Fibroblast of gingiva (primary cell): ENCODE measurements at places on chromosomes 5 and 9.

DNA sequence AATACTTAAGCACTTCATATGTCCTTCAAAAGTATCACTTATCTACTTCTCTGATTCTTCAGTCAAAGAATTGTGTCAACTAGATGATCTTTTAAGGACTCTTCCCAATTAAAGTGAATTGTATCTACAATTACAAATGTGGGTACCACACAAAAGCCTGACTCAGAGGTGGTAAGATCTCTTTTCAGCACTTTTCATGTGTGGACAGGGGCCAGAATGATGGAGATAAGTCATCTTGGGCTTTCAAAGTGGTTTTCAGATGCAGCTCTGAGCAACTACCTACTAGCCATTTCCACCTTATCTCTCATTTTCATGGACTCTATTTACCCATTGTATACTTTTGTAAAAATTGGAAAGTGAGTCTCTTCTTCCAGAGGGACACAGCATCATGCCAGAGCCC lies 8.4 kb downstream of the COX7C start:
- DNase-seq = no peak

- no peak for DNase-seq
Observed at GRCh38 chr5:132477784-132478365, 12.7 kb downstream of the IRF1 start.

- DNase-seq = no peak
Observed at GRCh38 chr5:137114529-137114928, 384.6 kb downstream of the SPOCK1 start.

GRCh38 chr5:167587772-167588437 lies 703.5 kb upstream of the WWC1 start:
- no peak for DNase-seq

- DNase-seq = no peak
Observed at GRCh38 chr5:97062046-97062445, 80.4 kb downstream of the LIX1 start.

DNA sequence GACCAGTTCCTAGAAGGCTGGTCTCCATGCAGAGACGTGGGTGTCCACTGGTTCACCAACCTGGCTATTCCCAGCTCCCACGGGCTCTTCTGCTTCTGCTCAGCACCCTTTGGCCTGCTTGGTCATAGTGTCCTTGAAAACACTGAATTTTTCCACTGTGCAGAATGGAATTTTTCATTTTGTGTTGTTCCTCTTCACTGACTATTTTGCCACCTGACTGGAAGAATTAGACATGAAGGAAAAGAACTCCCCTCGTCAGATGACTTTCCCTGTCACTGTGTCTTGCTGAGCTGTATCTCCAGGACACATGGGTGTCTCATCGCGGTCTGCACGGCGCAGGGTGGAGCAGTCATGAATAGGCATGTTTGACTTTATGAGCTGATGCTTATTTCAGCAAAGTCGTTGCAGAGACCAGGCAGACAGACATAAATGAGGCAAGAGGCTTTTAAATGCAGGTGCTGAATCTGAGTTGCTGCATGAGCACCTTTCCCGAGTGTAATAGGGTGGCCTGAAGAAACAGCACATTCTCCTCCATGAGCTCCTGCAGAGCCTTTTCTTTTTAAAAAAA lies 50.2 kb upstream of the SEMA4D start:
- no peak for DNase-seq

DNA sequence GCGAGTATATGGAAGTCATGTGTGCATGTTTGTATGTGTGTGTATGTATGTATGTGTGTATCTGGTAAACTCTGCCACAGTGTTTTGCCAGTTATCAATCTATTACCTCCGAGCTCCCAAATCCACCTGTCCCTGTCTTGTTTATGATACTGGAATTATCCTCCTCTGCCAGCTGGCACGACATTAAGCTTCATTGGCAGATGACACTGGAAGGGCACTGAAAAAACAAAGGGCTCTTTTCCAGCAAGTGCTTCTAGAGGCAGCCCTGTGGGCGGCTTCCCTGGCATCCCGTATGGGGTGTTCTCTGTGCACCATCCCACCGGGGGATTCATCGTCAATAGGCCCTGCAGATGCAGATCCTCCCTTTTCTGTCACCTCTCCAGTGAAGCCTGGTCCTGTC lies 221.5 kb downstream of the MSX2 start:
- no peak for DNase-seq

- peak; percentile 57 for DNase-seq
Observed at GRCh38 chr9:126500600-126501382, 112.9 kb upstream of the LMX1B start.

- no peak for DNase-seq
Observed at GRCh38 chr9:98228392-98229089, 26.9 kb downstream of the TBC1D2 start.

- no peak for DNase-seq
Observed at GRCh38 chr5:95382801-95383200, 8.4 kb upstream of the FAM81B start.

- no peak for DNase-seq
Observed at GRCh38 chr5:167307042-167307441, 984.4 kb upstream of the WWC1 start.

DNA sequence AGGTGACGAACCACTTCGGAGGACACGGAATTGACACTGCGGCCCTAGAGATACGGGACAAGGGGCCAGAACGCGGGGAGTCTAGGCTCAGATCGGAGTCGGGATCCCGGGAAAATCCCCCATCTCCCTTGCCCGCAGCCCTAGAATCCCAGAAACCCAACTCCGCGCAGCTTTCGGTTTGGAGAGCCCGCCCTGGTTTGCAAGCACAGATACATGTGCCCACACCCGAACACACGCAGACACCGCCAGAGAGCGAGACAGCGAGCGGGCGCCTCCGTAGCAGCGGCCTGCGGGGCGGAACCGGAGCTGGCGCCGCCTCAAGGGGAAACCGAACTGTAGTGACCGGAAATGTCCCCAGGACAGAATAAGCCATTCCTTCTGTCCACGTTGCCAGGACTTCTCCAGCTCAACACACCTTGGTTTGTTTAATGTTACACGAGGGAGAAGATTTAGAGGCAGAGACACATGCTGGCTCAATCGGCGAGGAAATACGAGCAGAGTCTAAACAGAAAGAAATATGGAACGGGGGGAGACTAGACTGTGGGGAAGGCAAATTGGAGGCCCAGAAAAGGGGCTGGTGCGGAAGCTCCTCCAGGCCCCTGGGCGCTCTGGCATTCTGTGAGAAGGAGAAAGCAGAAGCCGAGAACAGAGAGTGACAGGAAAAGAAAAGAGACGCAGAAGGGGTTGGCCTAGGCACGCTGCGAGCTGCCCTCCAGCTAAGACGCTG lies 2.9 kb upstream of the PAX5 start:
- peak; percentile 14 for DNase-seq

DNA sequence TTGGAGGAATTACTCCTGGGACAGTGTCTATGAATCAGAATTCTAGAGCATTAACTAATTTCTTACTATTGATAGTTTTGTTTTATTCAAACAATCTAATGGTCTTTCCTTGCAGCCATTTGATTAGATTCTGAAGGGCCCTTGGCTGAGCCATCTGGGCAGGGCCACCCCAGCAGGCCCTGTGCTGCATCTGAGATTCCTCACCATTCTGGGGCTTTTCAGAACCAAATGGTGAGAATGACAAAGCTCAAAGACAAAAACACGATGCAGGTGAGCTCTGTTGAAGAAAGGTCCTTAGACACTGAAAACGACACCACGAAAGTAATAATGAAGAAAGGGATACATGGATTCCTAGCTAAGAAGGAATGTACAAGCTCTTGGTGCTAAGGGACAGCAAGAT lies 321.0 kb upstream of the IRX4 start:
- DNase-seq = no peak

DNA sequence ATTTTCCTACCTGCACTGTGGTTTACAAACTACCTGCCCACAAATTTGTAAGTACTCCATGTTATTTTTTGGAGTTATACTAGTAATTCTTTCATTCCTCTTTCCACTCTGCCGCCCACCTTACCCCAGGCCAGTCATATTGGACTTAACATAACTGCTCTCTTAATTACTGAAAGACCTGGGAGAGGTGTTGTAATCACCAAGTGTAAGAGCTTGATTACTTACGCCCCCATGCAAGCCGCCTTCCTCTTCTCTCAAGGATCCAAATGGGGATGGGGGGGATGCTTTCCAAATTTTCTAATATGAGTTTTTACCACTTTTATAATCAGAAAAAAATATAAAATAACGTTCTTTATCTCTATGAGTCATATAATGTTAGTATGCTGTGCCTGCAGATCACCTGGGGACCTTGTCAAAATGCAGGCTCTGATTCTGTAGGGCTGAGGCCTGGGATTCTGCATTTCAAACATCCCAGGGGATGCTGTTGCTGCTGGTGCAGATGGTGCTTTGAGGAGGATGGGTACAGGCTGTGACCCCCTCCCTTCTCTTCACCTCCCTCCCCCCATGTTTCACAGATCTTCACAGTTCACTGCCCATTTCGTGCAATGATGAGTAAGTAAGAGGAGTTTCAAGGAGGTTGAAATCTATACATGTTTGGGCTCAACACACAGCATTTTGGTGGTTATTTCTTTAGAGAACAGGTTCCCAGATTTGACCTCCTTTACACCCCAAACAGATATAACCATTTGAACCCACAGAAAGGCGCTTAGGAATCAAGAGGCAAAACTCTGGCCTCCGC lies 87.3 kb downstream of the SEC61B start:
- no peak for DNase-seq

GRCh38 chr5:139382807-139383206 lies 290 bp downstream of the SLC23A1 start:
- DNase-seq = no peak

GRCh38 chr5:89230178-89230577 lies 347.2 kb upstream of the MEF2C start:
- DNase-seq = no peak

- no peak for DNase-seq
Observed at GRCh38 chr5:10859393-10860195, 98.6 kb upstream of the DAP start.

- no peak for DNase-seq
Observed at GRCh38 chr9:112884721-112885120, 6.0 kb downstream of the SLC46A2 start.

DNA sequence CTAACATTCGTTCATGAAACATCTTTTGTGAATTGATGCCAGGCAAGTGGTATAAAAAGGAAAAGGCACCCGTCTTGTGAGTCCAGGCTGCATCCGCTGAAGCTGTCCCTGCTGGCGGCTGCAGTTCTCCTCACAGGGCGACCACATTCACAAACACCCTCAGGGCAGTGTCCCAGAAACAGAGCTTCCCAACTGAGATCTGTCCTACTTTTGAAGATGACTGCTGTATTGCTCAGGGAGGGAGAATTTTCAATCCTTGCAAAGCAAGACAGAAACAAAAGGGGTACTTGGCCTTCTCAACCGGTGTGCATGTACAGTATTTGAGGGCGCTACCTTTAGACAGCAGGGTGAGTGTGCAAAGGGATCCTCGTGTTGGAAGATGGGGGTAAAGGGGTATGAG lies 316.1 kb downstream of the GADD45G start:
- DNase-seq = no peak

DNA sequence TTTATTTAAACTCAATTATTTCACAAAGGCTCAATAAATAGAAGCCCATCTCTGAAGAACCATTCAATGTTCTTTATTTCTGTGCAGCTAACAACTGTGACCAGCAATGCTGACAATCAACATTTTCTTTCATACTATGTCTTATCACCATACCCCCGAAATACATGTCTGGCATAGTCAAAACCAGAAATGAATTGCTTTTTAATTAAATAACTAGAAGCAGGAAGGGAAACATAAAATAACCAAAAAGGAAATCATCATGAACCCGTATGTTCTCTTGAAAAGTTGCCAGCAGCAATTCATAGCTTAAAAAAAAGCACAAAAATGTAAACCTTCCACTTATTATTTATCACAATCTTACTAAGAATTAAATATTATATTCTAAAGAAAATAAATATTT lies 212.4 kb downstream of the TMEM232 start:
- no peak for DNase-seq

DNA sequence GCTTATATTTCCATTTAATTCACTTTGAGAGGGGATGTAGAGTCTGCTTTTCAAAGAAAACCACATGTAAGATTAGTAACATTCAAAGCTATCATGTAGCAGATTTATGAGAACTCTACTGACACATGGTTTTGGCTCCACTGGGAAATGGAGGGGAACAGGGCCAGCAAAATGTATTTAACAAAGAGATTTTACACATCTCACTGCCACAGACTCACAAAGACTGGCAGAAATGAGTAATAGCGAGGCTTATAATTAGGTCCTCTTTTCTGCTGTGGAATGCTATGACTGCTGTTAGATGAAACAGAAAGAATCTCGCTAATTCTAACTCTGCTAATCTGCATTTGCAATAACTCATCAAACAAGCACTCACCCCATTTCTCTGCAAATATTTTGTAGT lies 4.5 kb downstream of the DAP start:
- DNase-seq = peak; percentile 79

- no peak for DNase-seq
Observed at GRCh38 chr5:5436203-5436760, 13.8 kb downstream of the ICE1 start.

GRCh38 chr9:133606708-133607025 lies 2.5 kb downstream of the FAM163B start:
- DNase-seq = no peak

DNA sequence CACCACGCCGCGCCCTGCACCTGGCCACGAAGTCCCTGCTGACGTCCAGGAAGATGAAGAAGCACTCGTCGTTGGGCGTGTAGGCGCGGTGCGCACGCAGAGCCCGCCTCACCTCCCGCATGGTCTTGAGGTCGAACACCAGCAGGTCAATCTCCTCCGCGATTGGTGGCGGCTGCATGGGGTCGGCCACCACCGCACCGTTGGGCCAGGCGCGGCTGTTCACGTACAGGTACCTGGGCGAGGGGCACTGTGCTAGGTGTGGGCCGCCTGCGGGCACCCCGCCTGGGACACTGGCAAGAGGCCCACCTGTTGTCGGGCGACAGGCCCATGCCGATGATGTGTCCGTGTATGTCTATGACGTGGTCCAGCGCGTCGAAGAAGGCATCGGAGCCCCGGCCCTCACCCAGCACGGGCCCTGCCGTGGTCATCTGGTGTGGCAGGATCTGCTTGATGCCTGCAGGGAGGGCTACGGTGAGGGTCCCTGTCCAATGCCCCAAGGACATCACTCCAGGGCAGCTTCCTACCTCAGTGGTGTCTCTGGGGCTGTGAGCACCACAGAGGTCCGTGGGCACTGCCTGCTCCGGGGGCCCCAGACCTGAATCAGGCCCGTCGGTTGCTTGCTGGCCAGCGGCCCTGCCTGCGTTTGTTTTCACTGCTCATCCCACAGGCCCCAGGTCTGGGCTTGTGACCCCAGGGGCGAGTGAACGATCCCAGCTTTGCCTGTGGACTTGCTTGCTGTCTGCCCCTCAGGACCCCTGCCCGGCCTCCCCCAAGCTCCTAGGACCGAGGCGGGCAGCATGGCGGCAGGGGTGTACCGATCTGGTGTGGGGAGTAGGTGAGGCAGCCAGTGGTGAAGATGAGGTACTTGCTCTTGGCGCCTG lies 3.1 kb downstream of the FBXW5 start:
- no peak for DNase-seq

GRCh38 chr9:98778251-98778650 lies 18.1 kb downstream of the ANKS6 start:
- DNase-seq = no peak
